NCI-H524 treated with DMSO at 0.1 percent for 48 hours (cell line): ENCODE measurements at places on chromosomes 13 and 19.

GRCh38 chr13:100535426-100536135 lies 53.0 kb downstream of the GGACT start:
- no peak for DNase-seq

- no peak for DNase-seq
Measured at GRCh38 chr19:17311455-17312188, 2.3 kb downstream of the DDA1 start.

- no peak for DNase-seq
Measured at GRCh38 chr13:46492946-46493345, 60.0 kb upstream of the LRCH1 start.

DNA sequence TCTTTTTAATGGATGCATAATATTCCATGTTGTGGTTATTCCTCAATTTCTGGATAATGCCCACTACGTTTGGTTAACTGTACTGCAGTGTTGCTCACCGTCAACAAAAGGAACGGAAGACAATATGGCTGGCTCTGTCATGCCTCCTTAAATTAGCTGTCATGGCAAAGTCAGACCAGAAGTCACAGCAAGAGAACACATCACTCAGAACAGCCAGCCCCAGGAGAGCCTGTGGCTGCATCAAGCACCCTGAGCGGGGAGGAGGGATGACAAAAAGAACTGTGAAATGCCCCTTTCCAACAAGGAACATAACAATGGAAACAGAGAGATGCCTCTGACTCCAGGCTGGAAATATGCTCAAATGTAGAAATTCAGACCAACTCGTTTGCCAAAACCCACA lies 366.0 kb upstream of the ZNF507 start:
- no peak for DNase-seq

- no peak for DNase-seq
Measured at GRCh38 chr13:36880961-36881360, 39.1 kb downstream of the SMAD9 start.

DNA sequence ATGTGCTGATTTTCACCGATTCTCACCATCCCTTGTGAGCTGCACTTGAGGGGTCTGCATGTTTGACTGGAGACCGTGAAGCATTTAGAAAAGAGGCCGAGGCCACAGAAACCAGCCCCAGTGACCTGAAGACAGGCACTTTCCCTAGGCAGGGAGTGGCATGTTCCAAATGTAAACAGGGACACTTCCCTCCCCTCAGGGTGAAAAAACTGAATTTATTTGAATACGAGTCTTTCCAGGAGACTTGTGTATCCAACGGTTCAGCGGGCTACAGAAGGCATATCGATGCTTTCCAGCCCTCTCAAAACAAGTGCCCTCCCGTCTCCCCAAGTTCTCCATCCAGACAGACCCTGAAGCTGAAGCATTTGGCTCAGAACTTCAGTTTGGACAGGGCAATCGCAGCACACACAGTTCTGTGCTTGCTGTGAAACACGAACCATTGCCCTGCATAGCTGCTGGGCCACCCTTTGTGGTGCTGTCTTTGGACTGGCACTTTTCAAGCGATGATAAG lies 106.1 kb downstream of the ZIC5 start:
- no peak for DNase-seq

DNA sequence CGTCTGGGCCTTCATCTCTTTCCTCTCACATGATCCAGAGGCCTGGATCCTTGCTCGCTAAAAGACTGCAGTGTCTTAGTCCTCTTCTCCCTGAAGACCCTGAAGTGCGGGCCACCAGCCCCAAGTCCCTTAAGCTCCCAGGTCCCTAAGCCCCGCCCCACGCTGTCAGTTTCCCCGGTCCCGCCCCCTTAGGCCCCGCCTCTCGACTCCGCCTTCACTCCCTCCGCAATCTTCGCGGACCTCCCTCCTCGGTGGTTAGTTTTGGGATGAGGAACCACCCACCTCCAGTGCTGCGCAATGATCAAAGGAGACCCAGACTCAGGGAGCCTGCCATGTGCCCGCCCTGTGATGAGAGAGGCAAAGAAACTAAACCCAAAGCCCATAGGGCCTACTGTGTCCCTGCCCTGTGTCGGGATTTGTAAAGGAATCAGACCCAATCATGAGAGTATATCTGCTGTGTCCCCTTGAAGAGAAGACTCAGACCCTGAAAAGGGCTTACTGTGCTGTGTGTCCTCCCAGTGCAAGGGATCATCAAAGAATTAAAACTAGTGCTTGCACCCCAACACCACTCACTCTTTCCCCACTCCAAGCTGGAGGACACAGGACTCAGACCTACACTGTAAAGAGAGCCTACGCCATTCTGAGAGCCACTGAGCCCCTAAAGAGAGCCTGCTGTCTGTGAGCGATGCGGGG lies 3.0 kb upstream of the COX6B1 start:
- no peak for DNase-seq

DNA sequence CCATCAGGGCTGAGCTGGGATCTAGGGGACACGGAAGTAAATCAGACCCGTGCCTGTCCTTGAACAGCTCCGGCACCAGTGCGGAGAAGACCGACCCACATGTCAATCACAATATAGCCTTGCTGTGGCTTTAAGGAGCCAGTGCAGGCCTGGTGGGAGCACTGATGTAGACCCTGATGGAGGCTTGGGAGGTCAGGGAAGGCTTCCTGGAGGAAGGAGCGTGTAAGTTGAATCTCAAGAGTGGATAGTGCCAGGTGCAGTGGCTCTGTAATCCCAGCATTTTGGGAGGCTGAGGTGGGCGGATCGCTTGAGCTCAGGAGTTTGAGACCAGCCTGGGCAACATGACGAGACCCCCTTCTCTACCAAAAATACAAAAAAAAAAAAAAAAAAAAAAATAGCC lies 10.8 kb upstream of the CACNG8 start:
- no peak for DNase-seq
